NCI-H1417 treated with DMSO at 0.1 percent for 48 hours (cell line): ENCODE measurements at places on chromosomes 4 and X.

- no peak for DNase-seq
Observed at GRCh38 chrX:70324326-70324725, 34.4 kb downstream of the KIF4A start.

GRCh38 chrX:16838202-16839066 is 31.7 kb downstream of the RBBP7 start:
- DNase-seq, result no peak

DNA sequence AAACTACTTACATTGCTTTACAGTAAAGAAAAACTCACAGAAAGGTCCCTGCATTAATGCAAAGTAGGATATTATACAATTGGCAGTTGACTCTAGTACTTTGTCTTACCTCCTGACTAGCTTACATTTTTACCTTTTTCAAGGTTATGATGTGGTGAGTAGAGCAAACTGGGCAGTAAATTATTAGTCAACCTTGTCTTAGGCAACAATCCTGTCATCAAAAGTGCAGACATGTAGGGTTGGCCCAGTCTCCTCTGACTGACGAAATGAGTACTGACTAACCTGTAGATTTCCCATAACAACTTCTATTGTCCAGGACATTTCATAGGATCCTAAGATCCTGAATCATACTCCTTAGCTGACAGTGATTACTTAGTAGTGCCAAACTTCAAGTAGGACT is 142.0 kb upstream of the NUDT6 start:
- no peak for DNase-seq

- no peak for DNase-seq
Observed at GRCh38 chr4:3871881-3872833, 106.0 kb downstream of the ADRA2C start.

GRCh38 chrX:41711021-41711667 is 12.8 kb upstream of the GPR82 start:
- DNase-seq, result no peak
